ENCODE measurements at places on chromosomes 2 and 18.
A peak's percentile ranks its signal among the peaks of the same experiment; 100 is the strongest.

DNA sequence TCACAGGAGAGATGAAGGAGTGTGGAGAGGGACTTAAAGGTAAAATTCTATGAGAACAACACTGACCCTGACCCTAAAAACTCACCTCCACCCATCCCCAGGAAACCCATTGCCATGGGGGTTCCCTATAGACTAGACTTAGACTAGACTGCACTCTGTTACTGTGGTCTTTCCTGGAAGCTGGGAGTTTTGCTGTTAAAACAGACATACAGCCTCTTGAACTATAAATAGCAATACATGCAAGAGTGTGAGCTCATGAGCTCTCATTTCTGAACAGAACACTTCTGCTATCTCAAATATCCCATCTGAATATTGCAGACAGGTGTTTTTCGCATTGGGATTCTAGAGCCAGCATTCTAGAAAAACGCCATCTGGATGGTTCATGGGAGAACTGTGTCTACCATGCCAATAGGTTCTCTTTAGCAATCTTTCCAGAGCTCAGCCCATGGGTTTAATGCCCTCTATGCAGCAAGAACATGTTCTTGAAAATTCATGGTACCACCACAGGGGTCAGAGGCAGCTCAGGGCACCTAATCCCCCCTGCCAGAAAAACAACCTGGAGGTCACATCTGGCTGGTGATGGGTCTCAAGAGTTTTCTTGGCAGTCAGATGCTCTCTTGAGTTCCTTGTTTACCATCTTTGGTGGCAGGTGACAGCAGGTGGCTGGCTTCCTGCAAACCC, 51.9 kb downstream of the SLC14A2 start:
- DNase-seq = no peak

GRCh38 chr2:143629340-143629739, 500.1 kb downstream of the ARHGAP15 start:
- no peak for DNase-seq

DNA sequence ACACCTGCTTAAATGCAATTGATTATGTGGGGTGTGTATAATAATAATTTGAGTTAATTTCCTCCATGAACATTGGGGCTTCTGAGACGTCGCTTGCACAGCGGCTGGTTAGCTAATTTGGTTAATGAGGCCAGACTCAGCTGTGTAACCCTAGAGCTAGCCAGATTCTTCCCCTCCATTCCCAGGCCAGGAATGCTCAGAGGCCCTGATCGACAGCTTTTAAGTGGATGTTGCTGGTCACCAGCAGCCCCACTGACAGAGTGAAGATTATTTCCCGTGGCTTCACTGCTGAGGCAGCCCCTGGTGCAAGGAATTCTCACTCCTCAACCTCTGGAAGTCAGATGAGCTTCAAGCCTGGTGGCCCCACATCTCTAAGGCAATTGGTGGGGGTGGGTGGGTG, 12.4 kb upstream of the EPAS1 start:
- DNase-seq = no peak

- no peak for DNase-seq
Observed at GRCh38 chr2:68806511-68807109, 64.6 kb downstream of the BMP10 start.

GRCh38 chr2:8214036-8214615, 467.7 kb upstream of the ID2 start:
- DNase-seq = peak; percentile 15

- no peak for DNase-seq
Observed at GRCh38 chr2:139613264-139613663, 833.1 kb upstream of the NXPH2 start.

- no peak for DNase-seq
Observed at GRCh38 chr2:82055846-82056245, 1751.3 kb upstream of the LRRTM1 start.

DNA sequence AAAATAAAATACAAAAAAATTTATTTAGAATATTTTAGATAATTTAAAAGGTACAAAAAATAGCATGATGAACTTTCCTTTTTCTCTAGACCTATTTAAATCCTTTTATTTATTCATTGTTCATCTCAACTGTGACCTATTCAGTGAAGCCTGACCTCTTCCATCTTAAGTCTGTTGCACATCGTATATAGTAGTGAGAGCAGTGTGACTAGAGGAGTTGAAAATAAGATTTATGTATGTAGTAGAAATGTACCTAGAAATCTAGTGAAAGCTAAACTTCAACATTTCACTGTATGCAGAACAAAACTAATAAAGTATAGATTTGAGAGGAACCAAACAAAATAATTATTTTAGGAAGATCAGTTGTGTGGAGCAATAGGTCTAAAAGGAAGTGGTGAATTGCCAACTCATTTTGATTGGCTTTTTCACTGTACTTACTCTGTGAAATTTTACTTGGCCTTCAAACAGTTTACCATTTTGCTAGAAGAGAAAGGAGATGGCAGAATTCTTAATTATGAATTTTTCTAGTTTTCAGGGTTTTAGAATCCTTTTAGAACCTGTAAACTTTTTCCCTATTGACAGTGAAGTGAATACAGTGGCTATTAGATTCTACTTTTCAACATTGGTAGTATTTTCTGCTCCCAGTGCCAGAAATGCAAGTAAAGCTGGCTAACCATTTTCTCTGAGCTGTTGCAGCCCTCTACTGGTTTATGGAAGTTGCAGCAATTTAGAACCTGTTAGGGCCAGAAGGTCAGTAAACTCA, 11.0 kb downstream of the ANKRD12 start:
- DNase-seq = no peak
